Panc1 (cell line): ENCODE measurements at places on chromosomes 2 and 18. TPM values are rescaled to one million over a fixed set of nuclear protein-coding genes. Genes with fewer than 3 reads are reported as not detected.

- H3K27ac ChIP-seq = peak overlapping the region; percentile 15; the same call in 1 of the 2 replicates
- no peaks in the 10 kb centered on the region for H3K36me3 ChIP-seq
- peaks cover 3% of the 10 kb centered on the region; the same call in 1 of the 2 replicates for H3K4me1 ChIP-seq
- DNase-seq = no peak
- peak overlapping the region; percentile 37; the same call in 1 of the 2 replicates for H3K4me3 ChIP-seq
These were observed 66.4 kb upstream of the TANC1 start for GRCh38 chr2:158902005-158902398.

DNA sequence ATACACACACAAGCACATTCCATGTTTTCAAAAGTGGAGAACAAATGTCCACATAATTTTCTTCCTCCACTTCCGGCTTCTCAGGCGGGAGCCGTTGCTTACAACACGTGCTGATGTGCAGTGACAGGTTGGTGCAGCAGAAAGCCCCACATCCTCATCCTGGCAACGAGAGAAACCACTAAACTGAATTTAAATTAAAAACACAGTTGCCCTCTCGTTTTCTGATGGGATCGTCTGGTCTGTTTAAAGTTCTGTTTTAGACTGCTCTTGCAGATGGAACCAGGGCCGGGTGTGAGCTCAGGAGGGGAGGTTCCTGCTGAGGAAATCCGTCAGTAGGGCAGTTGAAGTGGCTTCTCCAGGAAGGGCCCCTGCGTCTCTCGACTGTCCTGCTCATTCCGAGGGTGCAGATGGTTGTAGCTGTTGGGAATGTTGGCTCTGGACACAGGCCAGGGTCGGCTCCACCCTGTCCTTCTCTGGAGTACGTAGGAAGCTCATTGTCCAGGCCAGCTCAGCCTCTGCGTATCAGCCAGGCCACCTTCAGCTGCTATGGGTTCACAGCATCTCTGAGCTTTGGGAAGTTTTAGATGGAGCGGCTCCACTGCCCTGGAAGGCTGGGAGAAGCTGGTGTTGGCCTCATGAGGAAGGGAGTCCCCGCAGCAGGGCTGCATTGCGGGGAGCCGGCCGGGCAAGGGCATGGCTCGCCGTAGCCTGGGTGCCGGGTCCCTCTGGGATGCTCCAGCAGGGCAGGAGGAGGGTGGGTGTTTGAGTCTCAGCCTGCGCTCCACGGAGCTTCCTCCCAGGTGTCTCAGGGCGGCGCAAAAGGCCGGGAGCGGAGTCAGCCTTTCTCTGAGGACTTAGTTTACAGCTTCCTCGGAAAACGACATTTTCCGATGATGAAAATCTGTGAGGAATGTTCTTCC lies 58.3 kb downstream of the NFATC1 start:
- no peaks in the 10 kb centered on the region for H3K27me3 ChIP-seq
- peaks cover 13% of the 10 kb centered on the region for H3K4me1 ChIP-seq
- DNase-seq = no peak
- H3K27ac ChIP-seq = no peak overlapping the region

- no peaks in the 10 kb centered on the region for H3K27me3 ChIP-seq
- no peaks in the 10 kb centered on the region for H3K36me3 ChIP-seq
- no peaks in the 10 kb centered on the region; the same call in 1 of the 2 replicates for H3K4me1 ChIP-seq
- H3K4me3 ChIP-seq = no peak overlapping the region
- no peak for DNase-seq
These were observed 49.9 kb downstream of the DGKD start for GRCh38 chr2:233404222-233404621.

DNA sequence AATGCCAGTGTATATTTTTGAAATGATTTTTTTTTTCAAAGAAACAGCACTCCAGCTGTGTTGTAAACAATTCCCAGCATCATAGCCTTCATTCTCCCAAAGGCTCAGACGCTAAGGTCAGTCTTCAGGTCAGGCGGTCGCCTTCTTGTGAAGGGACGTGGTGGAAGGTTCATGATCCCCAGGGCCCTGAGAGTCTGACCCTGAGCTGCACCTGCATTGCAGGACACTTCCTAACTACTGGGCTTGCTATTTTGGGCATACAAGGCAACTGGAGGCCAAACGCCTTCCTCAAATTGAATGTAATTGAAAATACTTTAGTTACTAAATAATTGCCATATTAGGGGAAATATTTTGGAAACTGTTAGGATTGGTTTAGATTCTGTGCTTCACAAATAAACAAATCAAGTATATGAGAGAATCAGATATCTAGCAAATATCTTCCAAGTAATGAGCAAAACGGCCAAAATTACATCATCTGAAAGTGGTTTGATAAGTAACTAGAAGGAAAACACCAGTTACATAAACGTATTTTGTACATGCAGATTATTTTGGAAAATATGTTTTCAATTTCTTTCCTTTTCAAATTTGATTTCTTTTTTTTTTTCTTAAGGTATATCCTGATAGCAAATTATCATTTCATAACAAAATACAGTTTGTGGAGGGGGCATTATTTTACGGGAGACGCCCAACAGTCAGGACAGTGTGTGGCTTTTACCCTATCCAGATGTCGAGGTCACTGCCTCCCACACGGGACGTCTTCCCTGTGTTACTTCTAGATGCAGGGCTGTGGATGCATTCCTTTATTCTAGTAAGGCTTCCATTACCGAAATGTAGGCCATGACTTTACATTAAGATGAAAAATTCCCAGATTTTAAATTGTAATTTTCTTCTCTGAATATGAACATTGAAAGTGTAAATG lies 136.0 kb downstream of the ATP9B start:
- H3K4me1 ChIP-seq = no peaks in the 10 kb centered on the region
- no peaks in the 10 kb centered on the region for H3K36me3 ChIP-seq
- no peak overlapping the region for H3K27ac ChIP-seq
- DNase-seq = no peak
- H3K4me3 ChIP-seq = no peak overlapping the region

- H3K27me3 ChIP-seq = no peaks in the 10 kb centered on the region
- DNase-seq = no peak
- H3K4me3 ChIP-seq = no peak overlapping the region
- H3K4me1 ChIP-seq = no peaks in the 10 kb centered on the region
- H3K36me3 ChIP-seq = no peaks in the 10 kb centered on the region
These were observed 15.8 kb downstream of the KHK start for GRCh38 chr2:27102329-27102728.

- no peak overlapping the region for H3K27ac ChIP-seq
- H3K27me3 ChIP-seq = no peaks in the 10 kb centered on the region
- no peaks in the 10 kb centered on the region for H3K36me3 ChIP-seq
- no peak overlapping the region for H3K4me3 ChIP-seq
- no peak for DNase-seq
- H3K4me1 ChIP-seq = no peaks in the 10 kb centered on the region
These were observed 451.1 kb upstream of the TRIB2 start for GRCh38 chr2:12265646-12266045.

Gene CD207
- total RNA-seq = not detected

Gene FBXO36
- total RNA-seq = 3.9 TPM

Gene FAP
- total RNA-seq = not detected

- DNase-seq = peak; percentile 55
- no peak overlapping the region for H3K4me3 ChIP-seq
- H3K27me3 ChIP-seq = no peaks in the 10 kb centered on the region
- H3K4me1 ChIP-seq = no peaks in the 10 kb centered on the region; the same call in 1 of the 2 replicates
- no peak overlapping the region for H3K27ac ChIP-seq
- no peaks in the 10 kb centered on the region for H3K36me3 ChIP-seq
These were observed 14.6 kb upstream of the AFG3L2 start for GRCh38 chr18:12391487-12392165.

DNA sequence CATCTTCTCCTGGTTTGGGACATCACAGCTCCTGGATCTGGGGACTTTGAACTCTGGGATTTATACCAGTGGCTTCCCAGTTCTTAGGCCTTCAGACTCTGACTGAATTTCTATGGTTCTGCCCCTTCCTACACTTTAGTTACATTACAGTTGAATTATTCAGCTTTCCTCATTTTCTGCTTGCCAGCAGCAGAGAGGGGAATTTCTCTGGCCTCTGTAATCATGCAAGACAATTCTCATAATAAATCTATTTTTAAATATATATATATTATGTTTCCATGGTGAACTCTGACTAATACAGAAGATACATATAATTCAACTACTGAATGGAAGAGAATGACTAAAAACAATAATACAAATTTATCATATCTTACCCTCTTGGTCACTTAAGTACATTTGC lies 1478.6 kb upstream of the ACVR2A start:
- no peaks in the 10 kb centered on the region for H3K4me1 ChIP-seq
- no peaks in the 10 kb centered on the region for H3K36me3 ChIP-seq
- no peak overlapping the region for H3K27ac ChIP-seq
- DNase-seq = no peak
- H3K27me3 ChIP-seq = no peaks in the 10 kb centered on the region

- no peak for DNase-seq
- no peaks in the 10 kb centered on the region for H3K36me3 ChIP-seq
- H3K27ac ChIP-seq = no peak overlapping the region
- H3K27me3 ChIP-seq = no peaks in the 10 kb centered on the region
These were observed 289.8 kb upstream of the SPRED2 start for GRCh38 chr2:65722028-65722778.

GRCh38 chr18:23356915-23357601 lies 96.0 kb upstream of the RIOK3 start:
- H3K27ac ChIP-seq = peak overlapping the region; percentile 70
- peaks cover 5% of the 10 kb centered on the region; the same call in 1 of the 2 replicates for H3K4me1 ChIP-seq
- no peaks in the 10 kb centered on the region for H3K36me3 ChIP-seq
- no peak overlapping the region for H3K4me3 ChIP-seq
- DNase-seq = no peak
- no peaks in the 10 kb centered on the region for H3K27me3 ChIP-seq

Gene ADD2
- total RNA-seq = 0.26 TPM

Gene NT5DC4
- not detected for total RNA-seq

Gene MARCHF7
- 85.7 TPM for total RNA-seq

Gene LIMS4
- 0.51 TPM for total RNA-seq

Gene RAD51AP2
- not detected for total RNA-seq

- H3K4me1 ChIP-seq = no peaks in the 10 kb centered on the region; the same call in 1 of the 2 replicates
- H3K36me3 ChIP-seq = peaks cover 60% of the 10 kb centered on the region
- H3K4me3 ChIP-seq = no peak overlapping the region
- no peaks in the 10 kb centered on the region for H3K27me3 ChIP-seq
These were observed 8.4 kb downstream of the ZNF24 start for GRCh38 chr18:35335866-35336265.

DNA sequence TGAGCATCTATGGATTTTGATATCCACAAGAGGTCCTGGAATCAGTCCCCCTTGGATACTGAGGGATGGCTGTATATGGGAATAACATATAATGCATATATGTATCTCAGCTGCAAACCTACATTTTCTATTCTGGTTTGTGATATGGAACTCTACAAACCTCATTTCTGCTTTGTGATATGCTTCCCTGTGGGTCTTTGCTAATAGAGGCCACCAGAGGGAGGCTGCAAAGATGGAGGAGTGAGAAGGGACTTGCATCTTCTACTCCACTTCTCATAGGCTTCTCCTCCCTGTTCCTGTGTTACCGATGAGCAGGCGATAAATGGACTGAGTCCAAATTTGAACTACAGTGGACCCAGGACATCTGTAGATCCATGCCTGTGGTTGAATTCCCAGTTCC lies 37.8 kb downstream of the ARID5A start:
- H3K4me3 ChIP-seq = no peak overlapping the region
- no peaks in the 10 kb centered on the region for H3K27me3 ChIP-seq
- H3K4me1 ChIP-seq = no peaks in the 10 kb centered on the region
- no peak overlapping the region for H3K27ac ChIP-seq
- H3K36me3 ChIP-seq = no peaks in the 10 kb centered on the region

- DNase-seq = no peak
- H3K27me3 ChIP-seq = no peaks in the 10 kb centered on the region
- no peaks in the 10 kb centered on the region for H3K36me3 ChIP-seq
- H3K4me3 ChIP-seq = no peak overlapping the region
- H3K4me1 ChIP-seq = no peaks in the 10 kb centered on the region
- H3K27ac ChIP-seq = no peak overlapping the region
These were observed 51.7 kb upstream of the MYL1 start for GRCh38 chr2:210366675-210367080.

Gene CDC42EP3
- total RNA-seq = 6.1 TPM

DNA sequence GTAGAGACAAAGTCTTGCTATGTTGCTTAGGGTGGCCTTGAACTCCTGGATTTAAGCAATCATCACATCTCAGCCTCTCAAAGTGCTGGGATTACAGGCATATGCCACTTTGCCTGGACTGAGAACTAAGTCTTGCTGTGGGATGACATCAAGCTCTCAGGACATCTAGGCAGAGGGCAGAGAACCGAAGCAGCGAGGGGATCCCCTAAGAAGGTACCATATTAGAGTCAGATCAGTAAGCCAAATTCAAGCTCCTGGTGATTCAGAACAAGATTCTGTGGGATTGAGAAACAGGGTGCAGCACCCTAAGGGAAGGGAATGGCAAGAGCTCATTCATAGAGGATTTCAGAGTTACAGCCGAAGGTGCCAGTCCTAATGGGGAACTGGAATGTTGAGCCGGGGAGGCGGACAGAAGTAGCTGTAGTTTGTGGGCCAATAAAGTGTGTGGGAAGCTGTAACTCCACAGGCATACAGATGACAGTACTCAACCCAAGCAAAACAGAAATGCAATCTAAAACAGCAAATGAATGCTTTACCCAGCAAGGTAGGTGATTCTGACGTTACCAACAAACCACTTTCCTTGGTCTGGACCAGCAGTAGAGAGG lies 30.9 kb downstream of the EPHA4 start:
- H3K4me1 ChIP-seq = no peaks in the 10 kb centered on the region
- DNase-seq = no peak
- no peak overlapping the region for H3K27ac ChIP-seq
- no peaks in the 10 kb centered on the region for H3K27me3 ChIP-seq

Gene ELAC1
- 4.6 TPM for total RNA-seq

Gene CCL20
- not detected for total RNA-seq

Gene SERPINB7
- total RNA-seq = not detected

DNA sequence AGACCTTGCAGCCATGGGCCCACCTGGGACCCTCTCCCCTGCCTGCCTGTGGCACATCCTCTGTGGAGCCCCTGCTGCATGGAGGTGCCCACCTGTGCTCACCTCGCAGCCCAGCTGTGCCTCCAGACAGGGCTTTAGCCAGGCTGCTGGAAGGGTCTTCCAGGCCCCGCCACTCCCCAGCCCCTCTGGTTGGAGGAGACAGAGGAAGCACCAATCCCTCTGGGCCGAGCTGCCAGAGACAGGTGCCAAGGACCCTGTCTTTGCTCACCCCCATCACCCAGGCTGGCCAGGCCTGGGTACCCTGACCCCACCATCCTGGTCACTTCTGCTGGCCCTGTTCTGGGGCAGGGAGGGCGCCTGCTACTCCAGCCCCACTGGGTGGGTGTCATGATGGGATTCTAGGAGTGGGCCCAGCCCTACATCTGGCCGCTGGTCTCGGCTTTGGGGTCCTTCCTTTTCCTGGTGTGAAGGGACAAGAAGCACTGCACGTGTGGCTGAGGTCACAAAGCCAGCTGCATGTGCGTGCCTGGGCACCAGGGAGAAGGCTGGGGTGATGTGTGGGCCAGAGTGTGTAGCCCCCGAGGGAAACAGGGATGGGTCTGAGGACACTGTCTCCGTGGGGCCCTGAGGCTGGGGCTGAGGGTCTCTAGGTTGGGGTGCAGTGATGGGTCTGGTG lies 9.3 kb upstream of the NEU4 start:
- peaks cover 12% of the 10 kb centered on the region for H3K4me1 ChIP-seq
- no peak overlapping the region for H3K27ac ChIP-seq
- no peaks in the 10 kb centered on the region for H3K27me3 ChIP-seq
- H3K4me3 ChIP-seq = no peak overlapping the region
- no peaks in the 10 kb centered on the region for H3K36me3 ChIP-seq

GRCh38 chr18:63257453-63257852 lies 62.1 kb downstream of the BCL2 start:
- H3K36me3 ChIP-seq = no peaks in the 10 kb centered on the region
- H3K27ac ChIP-seq = no peak overlapping the region
- DNase-seq = no peak
- H3K27me3 ChIP-seq = no peaks in the 10 kb centered on the region
- H3K4me1 ChIP-seq = no peaks in the 10 kb centered on the region

- H3K4me3 ChIP-seq = no peak overlapping the region
- H3K4me1 ChIP-seq = no peaks in the 10 kb centered on the region
- DNase-seq = no peak
- H3K36me3 ChIP-seq = no peaks in the 10 kb centered on the region
- H3K27ac ChIP-seq = no peak overlapping the region
These were observed 434.7 kb downstream of the GRB14 start for GRCh38 chr2:164186591-164186990.
